ENCODE measurements at places on chromosomes 3 and 15. TPM values are rescaled to one million over a fixed set of nuclear protein-coding genes. Genes with fewer than 3 reads are reported as not detected.

The HEG1 gene
- 4.9 TPM for polyA plus RNA-seq

The OR5H14 gene
- polyA plus RNA-seq: not detected

DNA sequence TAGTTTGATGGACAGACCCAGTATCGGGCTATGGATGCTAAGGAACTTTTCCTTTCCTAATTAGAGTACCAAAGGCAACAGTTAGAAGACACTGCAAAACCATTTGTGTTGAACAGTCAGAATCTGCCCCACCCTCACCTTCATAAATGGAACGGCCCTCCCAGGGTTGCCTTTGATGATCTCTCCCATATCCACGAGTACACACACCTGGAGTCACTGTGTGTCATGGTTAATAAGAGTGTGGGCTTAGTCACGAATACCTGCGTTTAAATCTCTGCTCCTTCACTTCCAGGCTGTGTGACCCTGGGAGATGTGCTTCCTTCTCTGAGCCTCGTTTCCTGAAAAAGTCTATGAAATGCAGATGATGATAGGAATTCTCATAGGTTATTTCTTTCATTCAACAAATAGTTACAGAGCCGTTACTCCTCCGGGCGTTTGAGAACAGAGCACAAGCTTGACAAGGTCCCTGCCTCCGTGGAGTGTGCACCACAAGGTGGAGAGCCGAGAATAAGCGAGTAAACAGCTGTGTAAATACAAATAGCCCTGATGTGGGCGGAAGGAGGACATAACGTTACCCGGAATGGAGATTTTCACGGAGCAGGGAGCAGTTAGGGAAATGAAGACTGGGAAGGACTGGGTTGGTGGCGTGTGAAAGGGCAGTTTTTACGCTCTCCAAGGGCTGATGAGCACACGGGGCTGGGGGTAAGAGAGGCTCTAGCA is 6.7 kb downstream of the SLC51A start:
- no peak for DNase-seq

DNA sequence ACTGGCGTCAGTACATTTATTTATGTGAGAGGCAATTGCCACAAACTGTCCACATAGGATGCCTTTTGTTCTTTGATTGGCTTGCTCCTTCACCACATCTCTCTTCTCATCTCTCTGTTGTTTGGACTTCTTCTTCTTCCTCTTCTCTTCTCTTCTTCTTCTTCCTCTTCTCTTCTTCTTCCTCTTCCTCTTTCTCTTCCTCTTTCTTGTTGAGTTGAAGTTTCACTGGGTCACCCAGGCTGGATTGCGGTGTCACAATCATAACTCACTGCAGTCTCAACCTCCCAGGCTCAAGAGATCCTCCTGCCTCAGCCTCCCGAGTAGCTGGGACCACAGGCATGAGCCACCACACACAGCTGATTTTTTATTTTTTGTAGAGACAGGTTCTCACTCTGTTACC is 67.7 kb upstream of the GSK3B start:
- no peak for DNase-seq
